ENCODE measurements at places on chromosomes 16 and 17. TPM values are rescaled to one million over a fixed set of nuclear protein-coding genes. Genes with fewer than 3 reads are reported as not detected.

DNA sequence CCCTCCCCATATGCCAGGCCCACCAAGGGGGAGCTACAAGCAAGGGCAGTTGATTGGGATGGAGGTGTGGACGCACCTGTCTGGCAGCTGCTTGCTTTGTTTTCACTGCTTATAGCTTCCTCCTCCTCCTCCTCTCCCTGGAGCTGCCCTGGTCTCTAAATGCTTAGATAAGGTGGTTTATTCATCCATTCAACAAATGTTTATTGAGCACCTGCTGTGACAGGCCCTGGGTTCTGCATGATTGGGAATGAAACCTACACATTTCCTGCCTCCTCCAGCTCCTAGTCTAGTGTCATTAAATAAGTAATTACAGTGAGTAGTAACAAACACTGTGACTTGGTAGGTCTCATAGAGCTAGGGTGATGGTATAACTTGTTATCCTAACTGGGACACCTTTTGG, 17.4 kb upstream of the MAP3K14 start:
- no peak for DNase-seq

GRCh38 chr17:40350689-40351358, 13.7 kb downstream of the GJD3 start:
- no peak for DNase-seq

Gene FNDC8
- not detected for total RNA-seq

GRCh38 chr17:45814622-45815606, 29.8 kb upstream of the SPPL2C start:
- DNase-seq: no peak

DNA sequence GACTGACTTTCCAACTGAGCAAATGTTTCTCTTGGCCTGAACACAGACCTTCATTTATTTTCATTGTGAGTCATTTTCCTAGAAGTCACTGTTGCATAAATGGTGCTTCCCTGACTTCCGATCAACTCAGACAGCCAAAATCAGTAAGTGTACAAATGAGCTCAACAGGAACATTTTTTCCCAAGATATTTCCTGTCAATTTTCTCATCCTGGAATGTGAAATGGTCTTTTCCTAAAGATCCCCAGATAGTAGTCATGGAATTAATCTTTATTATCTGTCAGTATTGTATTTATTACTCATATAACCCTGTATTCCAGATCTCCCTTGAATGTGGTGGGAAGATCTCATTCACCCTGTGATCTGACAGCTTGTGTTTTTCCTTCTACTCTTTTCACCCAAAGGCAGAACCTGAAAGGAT, 360.3 kb upstream of the KIF2B start:
- DNase-seq: no peak

DNA sequence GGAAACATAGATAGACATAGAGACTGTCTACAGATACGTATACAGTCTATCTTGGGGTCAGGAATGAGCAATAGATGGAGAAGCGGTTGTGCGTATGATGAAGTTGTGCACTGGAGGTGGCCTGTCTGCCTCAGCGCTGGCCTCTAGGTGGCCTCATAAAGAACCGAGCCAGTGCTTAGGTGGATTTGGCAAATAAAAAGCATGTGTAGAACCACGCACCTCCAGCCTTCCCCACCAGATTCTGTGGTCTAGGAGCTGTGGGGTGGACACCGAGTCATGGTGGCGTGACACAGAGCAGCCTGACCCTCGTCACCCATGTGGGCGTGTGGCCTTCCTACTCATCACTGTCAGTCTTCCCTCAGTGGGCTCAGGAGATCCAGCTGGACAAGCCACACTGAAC, 34.0 kb downstream of the PGS1 start:
- DNase-seq: no peak

Gene CLDN6
- not detected for total RNA-seq

Gene SDR42E2
- not detected for total RNA-seq

DNA sequence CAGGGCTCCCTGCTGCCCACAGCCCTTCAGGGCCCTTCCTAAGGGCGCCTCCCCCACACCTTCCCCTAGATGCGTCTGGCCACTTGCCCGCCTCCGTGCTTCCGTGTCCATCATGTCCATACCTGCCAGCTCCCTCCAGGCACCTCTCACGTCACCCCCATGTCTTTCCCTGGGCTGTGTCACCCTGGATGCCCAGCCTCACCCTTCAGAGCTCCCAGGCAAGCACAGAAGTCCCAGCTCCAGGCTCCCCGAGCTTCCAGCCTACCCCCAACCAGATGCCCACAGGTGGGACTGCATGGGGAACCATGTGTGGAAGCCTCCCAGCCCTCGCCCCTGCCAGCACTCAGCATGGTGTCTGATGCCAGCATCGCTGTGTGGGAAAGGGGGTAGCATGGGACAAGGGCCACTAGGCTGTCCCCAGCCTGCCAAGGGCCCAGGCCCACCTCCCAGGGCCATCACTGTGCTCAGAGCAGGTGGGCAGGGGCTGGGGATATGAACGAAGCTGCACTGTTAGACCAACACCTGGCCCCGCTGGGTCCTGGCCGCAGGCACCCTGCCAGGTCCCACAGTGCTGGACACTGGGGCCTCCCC, 1.9 kb upstream of the AXIN1 start:
- DNase-seq: no peak
